SK-N-DZ (cell line): ENCODE measurements at places on chromosomes 4 and X.

DNA sequence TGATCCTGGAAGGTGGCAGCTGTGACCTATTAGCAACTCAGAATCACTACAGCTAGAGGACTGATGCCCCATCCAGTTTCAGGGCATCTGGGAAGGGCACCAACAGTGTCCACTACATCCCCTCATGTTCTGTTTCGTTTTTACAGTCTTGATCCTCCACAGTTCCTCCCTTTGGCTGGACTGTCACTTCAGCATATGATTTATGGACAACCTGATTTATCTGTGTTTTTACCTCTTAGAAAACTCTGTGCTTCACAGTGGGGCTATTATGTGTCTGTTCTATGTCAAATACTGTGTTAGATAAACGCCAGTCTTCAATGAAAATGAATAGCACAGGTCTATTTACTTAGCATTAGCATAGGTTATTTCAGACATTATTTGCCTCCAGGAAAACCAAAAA is 63.1 kb upstream of the GRPR start:
- peak; percentile 85 for DNase-seq

GRCh38 chrX:68870357-68870756 is 41.5 kb downstream of the EFNB1 start:
- DNase-seq = no peak

DNA sequence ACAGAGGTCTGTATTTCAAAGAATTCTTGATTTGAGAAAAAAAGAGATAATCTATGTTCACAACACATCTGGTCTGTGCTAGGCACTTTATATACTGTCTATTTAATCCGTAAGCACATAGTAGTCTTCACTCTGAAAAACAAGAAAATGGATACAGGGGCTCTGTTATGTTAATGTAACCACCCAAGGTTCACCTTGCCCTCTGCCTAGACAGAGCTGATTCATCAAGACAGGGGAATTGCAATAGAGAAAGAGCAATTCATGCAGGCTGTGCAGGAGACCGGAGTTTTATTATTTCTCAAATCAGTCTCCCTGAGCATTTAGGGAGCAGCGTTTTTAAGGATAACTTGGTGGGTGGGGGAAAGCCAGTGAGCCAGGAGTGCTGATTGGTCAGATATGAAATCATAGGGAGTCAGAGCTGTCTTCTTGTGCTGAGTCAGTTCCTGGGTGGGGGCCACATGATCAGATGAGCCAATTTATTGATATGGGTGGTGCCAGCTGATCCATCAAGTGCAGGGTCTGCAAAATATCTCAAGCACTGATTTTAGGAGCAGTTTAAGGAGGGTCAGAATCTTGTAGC is 92.9 kb upstream of the TNIP3 start:
- DNase-seq = no peak

- no peak for DNase-seq
These were observed 27.5 kb upstream of the PLS3 start for GRCh38 chrX:115533485-115533884.

DNA sequence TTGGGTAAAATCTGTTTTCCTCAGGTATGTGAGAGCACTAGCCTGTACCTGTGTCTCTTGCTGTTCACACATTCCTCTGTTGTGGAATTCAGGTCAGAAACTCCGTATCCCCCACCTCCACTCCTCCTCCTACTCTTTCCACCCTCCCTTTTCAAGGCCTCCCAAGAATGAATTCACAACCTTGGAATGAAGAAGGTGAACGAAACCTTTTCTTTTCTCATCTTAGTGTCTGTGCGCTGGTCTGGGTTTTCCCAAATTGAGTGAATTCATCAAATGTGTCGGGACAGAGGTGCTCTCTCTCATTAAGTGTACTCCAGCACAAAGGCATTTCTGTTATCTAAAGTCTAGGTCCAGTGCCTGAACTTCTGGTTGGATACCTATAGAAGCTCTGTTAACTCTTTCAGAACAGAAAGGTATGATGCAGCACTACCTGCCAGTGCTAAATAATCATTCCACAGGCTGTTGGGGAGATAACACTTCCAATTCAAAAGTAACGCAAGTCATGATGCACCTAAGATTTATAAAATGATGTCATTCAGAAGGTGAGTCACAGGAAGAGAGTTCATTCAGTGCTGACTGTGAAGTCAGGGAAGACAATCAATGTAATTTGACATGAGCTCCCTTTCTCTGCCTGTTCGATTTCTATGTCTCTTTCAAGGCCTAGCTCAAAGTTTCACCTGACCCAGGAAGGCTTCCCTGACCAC is 41.9 kb downstream of the COL4A6 start:
- no peak for DNase-seq

DNA sequence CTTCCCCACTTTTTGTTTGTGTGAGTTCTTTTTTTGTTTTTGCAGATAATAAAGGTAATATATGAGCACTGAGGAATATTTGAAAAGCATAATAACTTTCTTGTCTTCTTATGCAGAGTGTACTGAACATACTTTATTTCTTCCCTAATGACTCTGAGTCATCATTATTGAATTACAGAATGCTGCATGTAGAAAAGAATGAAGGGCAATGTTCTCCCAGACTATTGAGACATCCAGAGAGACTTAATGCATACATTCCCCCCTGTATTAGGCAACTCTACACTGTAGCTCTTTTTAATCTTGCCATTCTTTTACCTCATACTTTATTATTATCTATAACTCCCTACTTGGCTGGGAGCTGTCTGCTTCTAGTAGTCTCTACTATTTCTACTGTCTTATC is 240.5 kb upstream of the ANKRD50 start:
- DNase-seq = no peak

- DNase-seq = no peak
These were observed 17.2 kb downstream of the NKX6-1 start for GRCh38 chr4:84481860-84482245.

DNA sequence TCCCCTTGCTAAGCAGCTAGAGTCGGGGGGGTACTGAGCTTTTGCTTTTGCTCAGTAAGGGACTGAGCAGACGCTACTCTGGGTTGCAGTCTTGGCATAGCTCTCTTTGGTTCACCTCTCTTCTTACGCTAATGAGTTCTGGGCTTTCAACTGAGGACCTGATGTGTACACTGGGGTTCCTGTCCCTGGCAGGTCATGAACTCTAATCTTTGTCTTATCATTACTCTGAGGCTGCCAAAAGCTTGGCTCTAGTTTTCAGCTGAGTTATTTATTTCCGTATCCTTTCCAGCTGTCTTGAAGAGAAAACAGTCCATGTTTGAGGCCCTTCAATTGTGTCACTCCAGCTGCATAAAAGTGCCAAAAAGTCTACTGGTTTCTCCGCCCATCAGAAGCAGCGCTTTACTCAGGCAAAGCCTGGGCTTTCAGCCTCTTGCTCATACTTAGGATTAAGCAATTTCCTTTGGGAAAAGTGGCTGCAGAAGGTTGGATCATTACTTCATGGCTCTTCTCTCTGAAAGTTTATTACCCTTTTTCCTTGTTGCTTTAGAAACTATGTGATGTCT is 121.0 kb upstream of the STOX2 start:
- no peak for DNase-seq

DNA sequence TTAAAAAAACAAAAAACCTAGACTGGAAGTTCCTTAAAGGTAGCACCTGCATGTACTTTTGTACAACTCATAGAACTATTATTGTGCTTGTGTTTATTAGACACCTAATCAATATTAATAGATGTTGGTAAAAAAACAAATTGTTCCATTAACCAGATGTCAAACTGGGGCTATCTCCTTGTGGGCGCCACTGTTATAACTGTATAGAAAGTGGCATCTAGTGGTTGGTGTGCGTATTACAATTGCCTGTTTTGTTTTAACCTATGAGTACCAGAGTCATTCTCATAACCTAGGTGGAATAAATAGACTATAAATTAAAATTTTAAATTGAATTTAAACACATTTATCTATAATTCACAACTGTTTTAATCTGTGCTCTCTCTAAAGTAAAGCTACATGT is 97.4 kb downstream of the COL4A5 start:
- DNase-seq = peak; percentile 4

- DNase-seq = no peak
These were observed 4.1 kb downstream of the PRIMPOL start for GRCh38 chr4:184653650-184654049.

DNA sequence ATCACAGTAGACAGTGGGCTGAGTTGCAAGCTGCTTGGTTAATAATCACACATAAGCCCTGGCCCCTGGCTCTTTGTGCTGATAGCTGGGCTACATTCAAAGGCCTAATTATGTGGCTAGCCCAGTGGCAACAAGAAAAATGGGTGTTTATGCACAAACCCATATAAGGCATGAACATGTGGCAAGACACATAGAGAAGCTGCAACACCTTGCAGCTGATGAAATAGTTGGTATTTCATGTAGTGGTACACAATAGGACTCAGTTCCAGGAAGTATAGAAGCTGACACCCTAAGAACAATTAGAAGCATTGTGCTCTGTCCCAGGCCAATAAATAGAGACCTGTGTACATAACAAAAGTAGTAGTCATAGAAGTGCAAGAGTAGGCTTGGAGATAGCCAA is 14.6 kb upstream of the ZNF630 start:
- no peak for DNase-seq

DNA sequence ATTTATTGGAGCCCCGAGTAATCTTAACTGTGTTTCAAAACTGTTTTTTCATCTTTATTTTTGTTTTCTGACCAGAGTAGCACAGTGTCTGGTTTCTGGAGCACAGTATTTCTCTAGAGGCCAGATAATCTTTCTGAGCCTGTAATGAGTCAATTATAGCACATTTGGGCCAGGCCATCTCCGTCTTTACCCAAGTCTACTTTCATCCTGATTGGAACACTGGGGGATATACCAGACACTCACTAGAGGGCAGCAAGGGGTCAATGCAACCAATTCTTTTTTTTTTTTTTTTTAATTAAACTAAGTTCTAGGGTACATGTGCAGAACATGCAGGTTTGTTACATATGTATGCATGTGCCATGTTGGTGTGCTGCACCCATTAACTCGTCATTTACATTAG is 282.0 kb downstream of the ARHGAP24 start:
- peak; percentile 20 for DNase-seq

GRCh38 chr4:113783701-113784100 is 22.2 kb upstream of the CAMK2D start:
- DNase-seq = no peak

- DNase-seq = no peak
These were observed 94.0 kb upstream of the SHOX start for GRCh38 chrX:536616-537015.

- no peak for DNase-seq
These were observed 38.3 kb downstream of the DCTD start for GRCh38 chr4:182878633-182879495.

GRCh38 chr4:34973650-34974312 is 1270.5 kb downstream of the ARAP2 start:
- no peak for DNase-seq

DNA sequence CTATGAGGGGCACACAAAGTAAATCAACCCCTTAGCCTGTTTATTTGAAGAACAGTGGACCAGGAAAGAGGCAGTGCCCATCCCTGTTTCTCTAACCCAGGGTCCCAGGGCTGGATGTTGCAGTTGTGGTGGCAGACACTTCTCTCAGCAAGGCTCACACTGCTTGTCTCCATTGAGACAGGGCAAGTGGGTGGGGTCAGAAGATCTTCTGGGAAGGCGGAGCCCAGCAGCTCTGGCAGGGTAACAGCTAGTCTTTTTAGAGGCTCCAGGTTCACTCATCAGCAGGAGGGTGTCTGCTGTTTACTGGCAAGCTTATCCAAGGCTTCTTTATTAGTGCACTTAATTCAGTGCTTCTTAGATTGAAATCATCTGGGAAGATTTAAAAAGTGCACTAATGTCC is 659.8 kb upstream of the DIPK2B start:
- DNase-seq = no peak

GRCh38 chrX:44997888-44998287 is 124.9 kb downstream of the KDM6A start:
- no peak for DNase-seq

DNA sequence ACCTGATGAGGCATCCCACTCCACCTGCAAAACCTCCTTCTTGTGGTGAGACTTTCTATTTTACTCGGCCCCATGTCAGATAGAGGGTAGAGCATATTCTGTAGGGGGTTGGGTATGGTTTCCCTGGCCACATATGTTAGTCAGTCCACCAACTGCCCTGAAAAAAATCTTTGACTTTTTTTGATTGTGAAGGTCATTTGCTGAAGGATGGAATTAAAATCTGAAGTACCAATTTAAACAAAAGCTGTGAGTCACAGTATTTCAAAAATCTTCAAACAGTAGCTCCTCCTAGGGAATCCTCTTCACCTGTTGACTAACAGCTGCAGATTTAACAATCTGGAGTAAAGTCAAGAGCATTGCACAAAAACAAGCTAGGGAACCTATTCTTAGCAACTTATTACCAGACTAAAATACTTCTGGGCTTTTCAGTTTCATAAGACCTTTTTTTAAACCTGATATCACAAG is 8.0 kb upstream of the CCDC110 start:
- no peak for DNase-seq

DNA sequence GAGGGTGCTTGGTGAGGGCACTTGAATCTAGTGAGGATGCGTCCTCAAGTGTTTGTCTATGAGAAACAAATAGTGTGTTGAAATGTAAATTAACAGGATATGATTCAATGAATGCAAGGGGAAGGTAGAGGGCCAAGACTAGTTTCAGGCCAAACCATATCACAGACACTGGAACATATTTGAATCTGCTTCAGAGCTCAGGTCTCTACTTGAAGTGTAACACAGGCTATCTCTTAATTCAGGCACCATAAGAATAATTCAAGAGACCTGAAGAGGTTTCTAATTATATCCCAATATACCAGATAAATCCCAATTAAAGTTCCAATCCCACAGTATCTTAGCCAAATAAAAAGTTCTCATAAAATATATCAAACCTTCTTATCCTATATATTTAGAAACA is 146.5 kb upstream of the INTU start:
- no peak for DNase-seq

- DNase-seq = no peak
These were observed 361.0 kb downstream of the GRXCR1 start for GRCh38 chr4:43253541-43253940.

DNA sequence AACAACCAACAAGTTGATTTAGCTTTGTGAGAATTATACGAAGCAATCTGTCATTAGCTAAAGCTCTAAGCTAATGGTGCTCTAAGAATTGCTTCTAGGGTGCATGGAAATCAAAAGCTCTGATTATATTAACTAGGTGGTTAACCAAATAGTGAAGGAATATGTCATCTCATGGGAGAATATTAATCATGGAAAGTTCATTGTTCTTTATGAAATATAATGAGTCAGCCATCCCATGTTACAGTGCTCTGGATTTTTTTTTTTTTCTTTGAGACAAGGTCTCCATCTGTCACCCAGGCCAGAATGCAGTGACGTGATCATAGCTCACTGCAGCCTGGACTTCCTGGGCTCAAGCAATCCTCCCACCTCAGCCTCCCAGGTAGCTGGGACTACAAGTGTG is 10.5 kb downstream of the DCAF8L2 start:
- no peak for DNase-seq
